GM19239 (cell line): ENCODE measurements at places on chromosomes 11 and 22.

DNA sequence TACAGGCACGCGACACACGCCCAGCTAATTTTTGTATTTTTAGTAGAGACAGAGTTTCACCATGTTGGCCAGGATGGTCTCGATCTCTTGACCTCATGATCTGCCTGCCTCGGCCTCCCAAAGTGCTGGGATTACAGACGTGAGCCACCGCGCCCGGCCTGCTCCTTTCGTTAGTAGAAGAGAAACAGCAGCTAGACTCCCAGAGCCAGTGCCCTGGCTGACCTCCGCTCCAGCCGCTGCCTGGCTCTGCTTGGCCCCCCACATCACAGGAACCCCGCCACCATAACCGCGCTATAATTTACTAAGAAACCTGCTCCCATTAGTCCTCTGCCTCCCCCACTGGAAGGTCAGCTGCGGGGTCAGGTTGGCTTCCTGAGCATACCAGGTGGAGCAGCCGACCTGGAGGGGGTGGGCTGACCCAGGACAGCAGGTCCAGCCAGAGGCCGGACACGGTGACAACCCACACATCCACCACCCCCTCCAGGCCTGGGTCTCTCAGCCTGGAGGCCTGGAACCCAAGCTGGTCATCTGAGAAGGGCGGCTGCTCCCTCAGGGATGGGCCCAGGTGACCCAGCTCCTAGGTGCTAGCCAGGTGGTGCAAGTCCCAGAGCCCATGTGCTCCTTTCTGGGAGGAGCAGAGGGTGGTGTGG lies 7.5 kb upstream of the POLDIP3 start:
- no peak for DNase-seq

- no peak for DNase-seq
Measured at GRCh38 chr11:33329705-33330329, 72.6 kb downstream of the HIPK3 start.

DNA sequence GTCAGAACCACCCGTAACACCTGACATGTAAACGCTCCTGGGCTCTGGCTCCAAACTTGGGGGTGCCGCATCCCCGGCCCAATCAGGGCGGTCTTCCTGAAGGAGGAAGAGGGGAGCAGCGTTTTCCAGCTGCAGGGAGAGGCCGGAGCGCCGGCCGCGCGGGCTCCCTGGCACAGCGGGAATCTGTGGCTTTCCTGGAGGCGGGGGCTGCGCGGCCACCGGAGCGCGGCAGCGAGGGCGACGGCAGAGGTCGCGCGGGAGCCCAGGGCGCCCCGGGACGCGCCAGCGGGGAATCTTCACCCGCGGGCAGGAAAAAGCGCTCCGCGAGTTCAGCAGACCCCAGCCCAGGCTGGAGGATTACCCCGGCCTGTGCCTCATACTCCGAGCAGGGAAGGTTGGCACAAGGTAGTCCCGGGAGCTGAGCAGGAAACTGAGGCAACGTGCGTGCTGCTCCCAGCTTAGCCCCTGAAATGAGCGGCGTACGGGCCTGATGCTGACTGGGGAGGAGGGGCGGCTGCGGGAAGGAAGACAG lies 600 bp upstream of the ESAM start:
- no peak for DNase-seq

- no peak for DNase-seq
Measured at GRCh38 chr22:19070397-19071169, 51.6 kb downstream of the DGCR2 start.

DNA sequence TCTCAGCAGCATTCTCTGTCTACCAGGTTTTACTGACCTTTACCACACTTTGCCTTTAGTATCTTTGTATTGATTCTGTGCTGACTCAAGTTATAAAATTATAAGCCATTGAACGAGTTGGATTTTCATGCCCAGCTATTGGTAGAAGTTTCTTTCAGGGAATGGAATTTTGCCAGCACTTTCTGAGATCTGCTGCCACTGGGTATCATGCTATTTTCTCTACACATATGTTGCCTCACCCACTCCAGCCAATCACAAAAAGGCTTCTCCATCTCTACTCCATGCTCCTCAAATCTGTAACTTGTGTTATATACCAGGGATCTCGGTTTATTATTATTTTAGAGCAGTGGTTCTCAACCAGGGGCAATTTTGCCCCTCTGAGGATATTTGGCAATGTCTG lies 25.2 kb downstream of the C11orf96 start:
- no peak for DNase-seq

DNA sequence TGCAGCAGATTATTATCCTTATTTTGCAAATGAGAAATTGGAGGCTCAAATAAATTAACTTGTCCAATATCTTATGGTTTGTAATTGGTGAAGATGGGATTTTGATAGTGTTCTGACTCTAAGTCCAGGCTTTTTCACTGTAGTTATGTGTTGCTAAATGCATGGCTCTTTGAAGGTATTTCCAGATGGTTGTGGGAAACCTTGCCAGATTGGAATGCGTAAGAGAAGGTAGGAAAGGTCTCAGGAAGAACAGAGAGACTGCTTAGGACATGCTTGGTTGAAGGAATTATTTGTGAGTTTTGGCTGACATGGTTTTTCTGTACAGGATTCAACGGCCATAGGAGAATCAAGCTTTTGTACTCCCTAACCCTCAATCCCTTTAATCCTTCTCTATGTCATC lies 108.6 kb downstream of the STIM1 start:
- DNase-seq: no peak

DNA sequence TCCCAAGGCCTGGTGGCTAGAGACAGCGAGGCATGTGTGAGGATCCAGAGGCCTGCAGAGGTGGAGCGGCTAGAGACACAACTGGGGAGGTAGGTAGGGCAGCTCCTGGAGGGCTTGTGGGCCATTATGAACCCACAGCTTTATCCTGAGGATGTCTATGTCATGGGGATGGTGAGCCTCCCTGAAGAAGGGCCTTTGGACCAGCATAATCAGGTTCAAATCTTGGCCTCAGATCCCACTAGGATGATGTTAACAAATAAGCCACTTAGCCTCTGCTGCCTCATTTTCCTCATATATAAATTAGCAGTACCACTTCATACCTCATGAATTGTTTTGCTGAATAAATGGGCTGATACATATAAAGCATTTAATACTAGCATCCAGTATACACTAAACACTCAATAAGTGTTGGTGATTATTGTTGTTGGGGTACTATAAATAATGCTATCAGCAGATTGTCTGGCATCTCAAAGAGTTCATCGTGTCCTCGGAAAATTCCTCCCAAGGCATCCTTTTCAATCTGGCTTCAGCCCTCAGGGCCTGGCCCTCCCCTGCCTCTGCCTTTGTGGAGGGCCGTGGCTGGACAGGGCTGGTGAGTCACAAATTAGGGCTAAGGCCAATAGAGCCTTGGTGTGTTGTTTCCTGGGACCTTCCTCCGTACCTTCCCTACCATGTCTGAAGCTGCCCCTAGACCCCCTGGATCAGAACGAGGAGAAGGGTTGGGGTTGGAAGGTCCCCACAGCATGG lies 30.9 kb upstream of the LRRC32 start:
- no peak for DNase-seq

GRCh38 chr11:9130297-9130696 lies 38.9 kb upstream of the SCUBE2 start:
- DNase-seq: no peak

GRCh38 chr11:121841487-121842191 lies 274.4 kb downstream of the BLID start:
- no peak for DNase-seq

DNA sequence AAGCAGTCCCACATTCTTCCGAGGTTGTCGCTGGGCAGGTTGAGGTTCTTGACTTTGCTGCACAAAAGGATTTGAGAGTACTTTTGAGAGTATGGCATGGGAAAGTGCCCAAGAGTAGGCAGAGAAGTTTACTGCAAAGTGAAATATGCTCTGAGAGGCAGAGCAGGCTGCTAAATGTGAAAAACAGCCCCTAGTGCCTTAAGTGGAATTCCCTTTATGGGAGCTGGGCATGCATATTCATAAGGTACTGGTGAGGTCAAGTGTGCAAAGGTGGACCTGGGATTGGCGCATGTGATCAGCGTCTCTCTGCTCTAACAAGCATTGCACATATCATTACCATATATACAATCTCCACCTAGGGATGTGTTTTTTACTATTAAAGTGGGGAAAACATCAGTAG lies 12.0 kb upstream of the APOL4 start:
- DNase-seq: no peak

DNA sequence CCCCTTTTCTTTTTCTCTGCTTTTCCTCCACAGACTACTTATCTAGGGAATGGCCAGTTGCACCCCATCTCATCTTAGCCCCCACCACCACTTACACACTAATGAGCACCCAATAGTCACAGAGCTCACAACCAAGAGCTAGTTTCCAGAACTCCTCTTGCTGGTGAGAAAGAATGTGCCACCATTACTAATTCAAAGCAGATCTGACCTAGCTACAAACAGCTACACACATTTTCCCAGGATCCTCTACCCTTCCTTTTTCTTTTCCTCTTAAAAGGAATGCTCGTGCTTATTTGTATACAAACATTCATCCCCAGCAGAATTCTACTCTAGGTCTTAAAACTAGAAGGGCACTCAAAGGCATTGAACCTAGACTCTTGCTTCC lies 136.8 kb downstream of the CD44 start:
- DNase-seq: no peak

GRCh38 chr11:34300026-34300925 lies 57.5 kb downstream of the ABTB2 start:
- DNase-seq: no peak

GRCh38 chr11:44608991-44609782 lies 43.7 kb downstream of the CD82 start:
- peak; percentile 46 for DNase-seq

DNA sequence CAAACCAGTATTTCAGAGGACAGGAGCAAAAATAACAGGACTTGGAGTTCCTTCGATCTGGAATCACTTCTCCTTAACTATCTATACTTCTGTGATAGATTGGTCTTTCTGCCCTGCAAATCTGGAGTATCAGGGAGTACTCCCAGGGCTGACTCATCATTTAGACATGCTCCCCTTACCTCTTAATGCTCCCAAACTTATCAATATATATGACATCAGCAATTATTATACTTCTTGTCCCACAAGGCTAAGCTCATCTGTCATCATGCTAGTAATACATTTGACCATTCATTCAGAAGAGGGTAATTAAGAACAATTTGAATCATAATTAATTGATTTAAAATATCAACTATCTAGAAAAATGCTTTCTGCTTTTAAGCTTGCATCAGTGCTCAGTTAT lies 163.8 kb downstream of the SWAP70 start:
- no peak for DNase-seq

GRCh38 chr22:17120281-17120680 lies 879 bp downstream of the TMEM121B start:
- no peak for DNase-seq

- DNase-seq: no peak
Measured at GRCh38 chr11:130227373-130227772, 67.8 kb downstream of the ST14 start.

- no peak for DNase-seq
Measured at GRCh38 chr11:71171576-71171975, 80.8 kb downstream of the SHANK2 start.

DNA sequence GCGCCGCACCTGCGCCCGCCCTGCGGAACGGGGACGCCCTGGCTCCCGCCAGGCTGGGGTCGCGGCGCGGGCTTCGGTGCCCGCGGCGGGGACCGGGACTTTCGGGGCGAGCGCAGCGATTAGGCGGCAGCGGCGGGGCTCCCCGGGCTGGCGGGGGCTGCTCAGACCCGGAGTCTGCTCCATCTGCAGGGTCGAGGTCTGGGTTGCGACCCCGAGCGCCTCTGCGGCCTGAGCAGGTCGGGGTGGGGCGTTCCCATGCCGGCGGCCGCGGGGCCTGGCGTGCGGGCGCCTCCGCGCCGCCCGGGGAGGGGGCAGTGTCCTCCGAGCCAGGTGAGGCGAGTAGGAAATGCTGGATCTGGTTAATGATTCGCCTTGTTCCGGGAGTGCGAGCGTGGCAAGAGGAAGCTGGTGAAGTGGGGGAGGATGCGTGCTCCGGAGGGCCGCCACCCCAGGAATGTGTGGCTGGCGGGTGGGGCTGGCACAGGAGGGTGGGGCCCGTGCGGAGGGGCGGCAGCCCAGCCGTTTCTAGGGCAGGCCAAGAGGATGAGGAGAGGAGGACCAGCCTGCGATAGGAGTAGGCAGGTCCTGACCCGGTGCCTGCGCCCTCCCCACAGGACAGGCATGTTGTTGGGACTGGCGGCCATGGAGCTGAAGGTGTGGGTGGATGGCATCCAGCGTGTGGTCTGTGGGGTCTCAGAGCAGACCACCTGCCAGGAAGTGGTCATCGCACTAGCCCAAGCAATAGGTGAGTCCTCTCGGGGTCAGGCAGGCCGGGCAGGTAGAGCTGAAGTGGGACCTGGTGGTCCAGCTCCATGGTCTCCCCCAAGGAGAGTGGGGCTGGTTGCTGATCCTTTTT lies 606 bp downstream of the RASSF7 start:
- DNase-seq: peak; percentile 54

- no peak for DNase-seq
Measured at GRCh38 chr11:73414977-73415651, 38.9 kb downstream of the RELT start.

DNA sequence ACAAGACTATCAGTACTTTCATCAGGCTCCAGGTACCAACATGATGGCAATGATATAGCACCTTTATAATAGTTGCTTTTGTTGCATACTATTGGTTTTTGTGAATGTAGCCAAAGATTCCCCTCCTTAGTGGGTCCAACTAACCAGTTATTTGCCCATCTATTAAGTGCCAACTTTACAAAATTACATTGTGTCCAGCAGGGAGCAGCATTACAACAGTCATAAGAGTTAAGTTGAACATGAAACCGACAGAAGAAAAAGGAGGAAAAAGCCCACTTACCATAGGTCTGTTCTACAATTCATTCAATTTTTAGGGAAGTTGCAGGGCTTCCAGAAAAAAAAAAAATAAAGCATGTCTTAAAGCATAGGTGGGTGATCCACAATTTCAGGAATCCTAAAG lies 21.6 kb downstream of the IMMP1L start:
- peak; percentile 2 for DNase-seq

DNA sequence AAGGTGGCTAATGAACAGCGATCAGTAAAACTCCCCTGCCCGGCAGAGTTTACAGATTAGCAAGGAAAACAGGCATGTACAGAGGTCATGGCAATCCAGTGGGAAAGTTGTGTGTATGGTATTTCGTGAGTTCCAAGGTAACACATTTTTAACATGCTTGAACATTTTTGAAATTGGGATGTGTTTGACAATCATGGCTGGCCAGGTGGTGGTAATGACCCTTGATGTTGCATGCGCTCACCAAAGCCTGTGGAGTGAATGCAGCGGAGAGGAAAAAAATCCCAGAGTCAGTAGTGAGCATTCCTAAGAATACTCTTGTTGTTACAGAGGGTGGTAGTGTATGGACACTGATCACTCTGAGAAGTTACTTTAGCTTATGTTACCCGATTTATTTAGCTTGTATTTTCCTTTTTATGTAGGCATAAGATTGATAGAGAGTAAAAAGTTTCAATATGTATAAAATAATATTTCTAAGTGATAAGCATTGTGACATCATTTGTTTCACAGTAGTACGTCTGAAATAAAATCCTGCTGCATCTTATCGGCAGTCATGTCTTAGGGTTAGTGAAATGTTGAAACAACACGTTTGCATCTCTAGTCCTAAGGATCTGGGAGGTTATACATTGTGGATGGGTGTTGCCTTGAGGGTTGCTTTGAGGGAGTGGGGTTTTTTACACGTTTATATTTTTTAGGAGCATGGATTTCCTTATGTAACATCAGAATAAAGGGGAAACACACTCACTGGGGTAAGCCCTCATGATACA lies 8.7 kb downstream of the TEAD1 start:
- no peak for DNase-seq

- no peak for DNase-seq
Measured at GRCh38 chr22:42158456-42159132, 28.0 kb upstream of the CYP2D6 start.
